Left lung (tissue), 14 donors: ENCODE measurements at places on chromosomes 11 and 22.

GRCh38 chr11:114326776-114327175 lies 30.6 kb downstream of the NNMT start:
- DNase-seq = no peak

GRCh38 chr11:115197433-115197832 lies 306.8 kb downstream of the CADM1 start:
- no peak for DNase-seq

GRCh38 chr11:68326334-68327215 lies 14.2 kb downstream of the LRP5 start:
- no peak for DNase-seq

- DNase-seq = no peak
Observed at GRCh38 chr22:33588860-33589259, 331.4 kb downstream of the LARGE1 start.

- no peak for DNase-seq
Observed at GRCh38 chr11:71199226-71199820, 53.1 kb downstream of the SHANK2 start.

DNA sequence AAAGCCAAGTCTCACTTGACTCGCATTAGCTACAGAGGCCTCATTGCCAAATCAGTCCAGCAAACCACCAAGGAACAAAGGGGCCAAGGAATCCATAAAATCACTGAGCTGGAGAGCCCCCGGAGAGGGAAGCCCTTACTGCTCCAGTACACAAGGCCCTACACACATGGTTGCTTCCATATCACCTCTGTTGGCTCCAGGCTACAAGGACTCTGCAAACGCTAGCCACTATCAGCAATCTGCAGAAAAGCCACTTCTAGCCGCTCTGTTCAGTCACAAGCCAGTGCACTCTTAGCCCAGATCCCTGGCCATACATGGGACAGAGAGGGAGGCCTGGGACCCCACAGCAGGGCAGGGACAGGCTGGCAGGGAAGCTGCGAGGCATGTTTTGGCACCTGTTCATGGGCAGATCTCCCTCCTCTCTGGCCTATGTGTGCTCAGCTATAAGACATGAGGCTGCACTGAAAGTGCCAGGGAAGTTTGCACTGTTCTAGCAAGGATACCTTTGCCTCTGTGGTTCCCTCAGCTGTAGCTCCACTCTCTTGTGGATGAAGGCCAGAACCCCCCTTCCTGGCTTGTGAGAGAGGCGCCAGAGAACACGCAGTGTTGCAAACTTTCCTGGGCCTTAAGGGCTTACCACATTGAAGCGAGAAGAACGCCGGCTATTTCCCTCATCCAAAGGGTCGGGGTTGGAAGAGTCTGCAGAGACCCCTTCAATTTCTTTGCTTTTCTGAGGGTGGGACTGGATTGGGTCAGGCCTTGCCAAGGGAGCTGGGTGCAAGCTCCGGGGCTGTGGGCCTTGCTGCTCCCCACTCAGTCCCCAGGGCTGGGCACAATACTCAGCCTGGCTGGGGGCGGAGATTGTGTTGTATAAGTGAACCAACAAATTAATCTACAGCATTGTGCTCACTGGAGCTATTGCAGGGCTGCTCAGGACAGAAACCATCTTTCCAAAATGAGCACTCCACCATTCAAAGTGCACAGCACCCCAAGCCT lies 108.7 kb upstream of the PITPNB start:
- DNase-seq = peak; percentile 11

DNA sequence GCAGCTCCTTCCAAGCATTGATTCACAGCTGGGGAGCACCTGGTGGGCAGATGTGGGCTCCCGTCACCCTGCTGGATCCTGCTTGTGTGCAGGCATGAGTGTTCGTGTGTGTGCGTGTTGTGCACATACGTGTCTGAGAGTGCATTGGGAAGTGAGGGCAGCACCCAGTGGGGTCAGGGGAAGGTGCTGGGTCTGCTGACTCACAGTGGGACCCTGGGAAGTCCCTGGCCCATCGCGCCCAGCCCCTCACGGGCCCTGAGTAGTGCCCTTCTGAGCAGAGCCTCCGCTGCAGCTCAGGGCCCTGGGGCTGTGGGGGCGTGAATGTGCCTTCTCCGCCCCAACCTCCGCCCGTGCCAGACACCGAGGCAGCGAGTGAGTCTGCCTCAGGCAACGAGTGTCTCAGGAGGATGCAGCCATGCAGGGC lies 36.8 kb downstream of the WNT11 start:
- no peak for DNase-seq

GRCh38 chr22:44592824-44593148 lies 94.8 kb upstream of the RTL6 start:
- DNase-seq = peak; percentile 82

DNA sequence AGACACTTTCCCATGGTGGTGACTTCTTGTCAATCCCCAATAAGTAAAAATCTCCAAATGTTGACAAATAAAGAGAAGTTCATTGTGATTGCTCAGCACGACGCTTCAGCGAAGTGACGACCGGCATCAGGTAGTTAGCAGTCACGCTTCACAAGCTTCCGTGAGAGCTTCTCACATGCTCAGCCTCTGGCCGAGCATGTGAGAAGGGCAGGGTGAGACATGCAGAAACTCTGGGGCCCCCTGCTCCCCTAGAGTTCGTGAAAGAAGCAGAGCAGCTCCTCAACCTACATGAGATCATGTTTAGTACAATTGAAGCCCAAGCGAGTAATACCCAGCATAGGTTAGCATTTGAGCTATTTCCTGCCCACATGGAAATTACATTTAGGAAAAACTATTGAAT lies 4.4 kb upstream of the C11orf16 start:
- no peak for DNase-seq

DNA sequence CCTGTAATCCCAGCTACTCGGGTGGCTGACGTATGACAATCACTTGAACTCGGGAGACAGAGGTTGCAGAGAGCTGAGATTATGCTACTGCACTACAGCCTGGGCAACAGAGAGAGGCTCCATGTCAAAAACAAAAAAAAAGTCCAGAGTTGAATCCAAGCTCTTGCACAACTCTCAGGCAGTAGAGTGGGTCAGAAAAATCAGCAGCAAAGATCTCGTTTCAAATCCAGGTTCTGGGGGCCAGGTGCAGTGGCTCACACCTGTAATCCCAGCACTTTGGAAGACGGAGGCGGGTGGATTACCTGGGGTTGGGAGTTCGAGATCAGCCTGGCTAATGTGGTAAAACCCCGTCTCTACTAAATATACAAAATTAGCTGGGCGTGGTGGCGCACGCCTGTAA lies 24.9 kb downstream of the CLPB start:
- no peak for DNase-seq

- DNase-seq = no peak
Observed at GRCh38 chr11:1831338-1832210, 3.2 kb upstream of the SYT8 start.

DNA sequence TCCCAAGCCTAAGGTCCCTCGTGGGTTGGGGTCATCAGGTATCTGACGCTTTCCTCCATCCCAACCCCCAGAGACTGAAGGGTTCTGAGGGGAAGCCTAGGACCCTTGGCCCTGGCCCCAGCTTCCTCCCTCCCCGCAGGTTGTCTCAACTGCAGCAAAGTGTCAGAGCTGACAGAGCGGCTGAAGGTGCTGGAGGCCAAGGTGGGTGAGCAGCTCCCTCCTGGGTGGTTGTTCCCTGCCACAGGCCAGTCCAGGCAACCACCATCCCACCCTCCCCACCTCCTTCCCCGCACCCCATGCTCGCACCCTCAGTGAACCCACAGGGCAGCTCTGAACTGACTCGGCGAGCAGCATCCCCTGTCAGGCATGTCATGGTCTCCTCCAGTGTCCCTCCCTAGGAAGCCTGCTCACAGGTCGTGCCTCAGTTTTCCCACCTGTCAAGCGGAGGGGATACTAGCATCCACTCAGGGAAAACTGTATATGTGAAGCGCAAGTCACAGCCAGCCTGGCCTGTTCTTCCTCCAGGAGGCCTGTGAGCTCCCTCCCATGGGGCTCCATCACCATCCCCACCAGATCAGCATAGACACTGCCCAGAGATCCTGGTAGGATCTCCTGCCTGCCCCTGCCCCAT lies 20.8 kb downstream of the EMID1 start:
- DNase-seq = no peak

DNA sequence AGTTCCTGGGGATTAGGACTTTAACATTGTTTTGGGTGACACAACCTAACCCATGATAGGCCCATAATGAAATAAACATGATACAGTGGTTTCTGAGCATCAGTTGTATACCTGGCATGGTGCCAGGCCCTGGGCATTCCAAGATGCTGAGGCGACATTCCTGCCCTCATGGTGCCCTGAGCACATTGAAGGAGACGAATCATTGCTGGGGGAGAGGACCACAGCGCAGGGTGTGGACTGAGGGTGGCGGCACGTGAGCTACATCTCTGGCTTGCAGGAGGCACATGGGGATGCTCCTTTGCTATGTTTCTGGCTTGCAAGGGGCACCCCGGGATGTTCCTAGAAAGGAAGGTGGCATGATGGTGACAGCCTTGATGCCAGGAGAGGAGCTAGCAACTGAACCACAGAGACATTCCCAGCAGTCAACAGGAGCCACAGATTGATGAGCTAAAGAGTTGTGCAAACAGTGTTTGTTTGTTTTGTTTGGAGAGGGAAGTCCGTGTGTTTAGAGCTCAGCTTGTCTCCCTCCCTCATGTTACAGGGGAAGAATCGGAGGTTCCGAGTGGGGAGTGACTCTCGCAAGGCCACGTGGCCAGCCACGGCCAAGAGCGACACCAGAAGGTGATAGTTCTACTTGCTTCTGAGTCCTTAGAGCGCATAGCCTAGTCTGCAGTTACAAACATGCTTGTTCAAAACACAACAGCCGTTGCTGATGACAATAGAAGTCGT lies 106.4 kb downstream of the MIAT start:
- DNase-seq = no peak

GRCh38 chr22:21707677-21708076 lies 27.9 kb downstream of the YPEL1 start:
- DNase-seq = peak; percentile 57

DNA sequence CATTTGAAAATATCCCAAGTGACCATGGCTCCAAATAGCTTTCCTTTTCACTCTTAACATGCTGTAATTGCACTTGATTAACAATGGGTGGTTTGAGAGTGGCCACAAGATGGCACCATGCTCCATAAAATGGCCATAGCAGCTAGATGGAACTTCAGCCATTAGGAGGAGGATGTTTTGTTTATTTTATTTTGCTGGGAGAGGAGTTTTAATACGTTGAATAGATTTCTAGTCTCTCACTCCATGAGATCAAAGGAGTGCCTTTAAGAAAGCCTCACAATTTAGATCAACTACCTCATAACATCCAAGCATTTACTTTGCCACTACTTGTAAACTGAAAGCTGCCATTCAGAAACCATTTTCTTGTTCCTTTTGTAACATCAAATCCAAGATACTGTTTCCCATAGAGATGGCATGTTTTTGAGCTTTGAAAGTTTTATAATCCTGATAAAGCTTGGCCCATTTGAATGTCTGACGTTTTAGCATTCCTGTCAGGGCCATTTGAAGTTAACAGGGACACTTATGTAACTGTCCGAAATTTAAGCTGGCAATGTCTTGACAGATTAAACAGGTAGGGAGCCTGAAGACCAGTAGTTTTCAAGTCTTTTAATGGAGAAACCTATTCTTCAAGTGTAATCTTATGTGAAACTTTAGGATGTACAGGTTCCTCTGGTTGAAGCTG lies 4.7 kb downstream of the FEN1 start:
- DNase-seq = peak; percentile 90

- no peak for DNase-seq
Observed at GRCh38 chr11:15747671-15748070, 608.7 kb downstream of the SOX6 start.

- DNase-seq = no peak
Observed at GRCh38 chr11:26283852-26284408, 48.0 kb upstream of the ANO3 start.

DNA sequence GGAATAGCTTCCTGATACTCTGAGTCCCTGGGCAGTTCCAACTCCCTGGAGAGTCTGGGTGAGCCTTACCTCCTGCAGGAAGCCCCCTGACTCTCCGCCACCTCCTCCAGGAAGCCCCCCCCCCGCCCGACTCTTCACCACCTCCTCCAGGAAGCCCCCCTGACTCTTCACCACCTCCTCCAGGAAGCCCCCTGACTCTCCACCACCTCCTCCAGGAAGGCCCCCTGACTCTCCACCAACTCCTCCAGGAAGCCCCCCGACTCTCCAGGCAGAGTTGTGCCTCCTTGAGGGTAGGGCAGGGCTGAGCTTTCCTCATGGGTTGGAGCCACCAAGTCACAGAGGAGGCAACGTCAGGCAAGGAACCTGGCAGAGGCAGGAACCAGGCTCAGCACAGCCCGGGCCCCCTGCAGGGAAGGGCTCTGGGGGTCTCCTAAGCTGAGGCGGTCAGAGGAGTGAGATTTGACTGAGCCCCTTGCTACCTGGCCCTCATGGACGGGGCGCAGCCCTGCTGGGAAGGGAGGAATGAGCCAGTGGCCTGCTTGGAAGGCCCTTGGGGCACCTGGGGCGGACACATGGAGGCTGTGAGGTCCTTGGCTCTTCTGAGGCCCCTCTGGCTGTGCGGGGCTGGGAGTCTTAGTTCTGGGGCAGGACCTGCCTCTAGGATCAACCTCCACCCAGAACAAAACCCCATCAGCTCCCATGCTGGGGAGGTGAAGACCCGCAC lies 18.1 kb downstream of the MRGPRG start:
- peak; percentile 58 for DNase-seq

DNA sequence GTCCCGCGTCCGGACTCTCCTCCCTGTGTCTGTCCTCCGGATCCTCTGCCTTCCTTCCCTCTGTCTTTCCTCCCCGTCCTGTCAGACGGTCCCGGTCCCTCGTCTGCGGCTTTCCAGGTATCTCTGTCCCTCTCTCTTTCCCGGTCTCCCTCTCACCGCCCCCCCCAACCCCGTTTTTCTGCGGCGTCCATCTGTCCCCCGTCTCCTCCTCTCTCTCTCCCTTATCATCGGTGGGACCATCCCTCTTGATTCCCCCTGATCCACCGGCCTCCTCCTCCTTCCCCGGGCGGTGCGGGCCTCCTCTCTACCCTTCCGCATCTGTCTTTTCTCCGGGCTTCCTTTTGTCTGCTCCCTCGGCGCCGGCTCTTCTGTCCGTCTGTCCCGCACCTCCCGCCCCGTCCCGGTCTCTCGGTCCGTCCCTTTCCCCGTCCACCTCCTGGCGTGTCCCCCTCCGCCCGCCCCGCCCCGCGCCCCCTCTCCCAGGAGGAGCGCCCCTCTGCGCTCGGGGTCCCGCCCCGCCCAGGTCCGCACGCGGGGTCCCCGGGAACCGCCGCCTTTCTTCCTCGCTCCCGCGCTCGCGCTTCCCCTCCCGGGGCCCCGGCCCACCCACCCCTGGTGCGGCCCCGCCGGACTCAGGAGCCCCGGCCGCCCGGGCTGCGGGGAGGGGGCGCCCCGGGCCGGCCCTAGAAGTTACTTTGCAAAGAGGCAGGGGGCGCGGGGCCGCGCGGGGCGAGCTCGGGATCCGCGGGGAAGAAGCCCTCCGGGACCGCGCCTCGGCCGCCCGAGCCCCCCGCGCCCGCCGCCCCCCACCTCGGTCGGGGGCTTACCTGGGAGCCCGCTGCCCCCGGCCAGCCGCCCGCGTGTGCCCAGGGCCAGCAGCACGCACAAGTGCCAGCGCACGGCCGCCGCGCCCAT lies 568 bp downstream of the SCUBE1 start:
- no peak for DNase-seq
